NCI-H1417 (cell line): ENCODE measurements at places on chromosomes 1 and 21.

- DNase-seq, result no peak
Measured at GRCh38 chr1:150249936-150250335, 7.6 kb upstream of the CA14 start.

- DNase-seq, result peak; percentile 15
Measured at GRCh38 chr1:244102468-244102867, 51.4 kb downstream of the ZBTB18 start.

- peak; percentile 73 for DNase-seq
Measured at GRCh38 chr1:85463731-85464496, 1.0 kb downstream of the DDAH1 start.

DNA sequence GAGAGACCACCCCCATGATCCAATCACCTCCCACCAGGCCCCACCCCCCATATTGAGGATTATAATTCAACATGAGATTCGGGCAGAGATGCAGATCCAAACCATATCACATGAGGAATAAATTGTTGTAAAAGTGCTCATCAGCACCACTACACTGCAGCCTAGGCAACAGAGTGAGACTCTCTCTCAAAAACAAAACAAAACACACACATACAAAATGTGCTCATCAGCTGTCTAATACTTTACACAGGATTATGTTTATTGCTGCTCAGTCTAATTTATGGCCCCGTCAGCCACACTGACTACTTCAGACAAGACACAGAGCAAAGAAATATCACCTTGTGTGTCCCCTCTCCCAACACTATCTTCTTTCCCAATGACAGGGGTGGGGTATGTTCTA lies 72.9 kb upstream of the PPM1J start:
- DNase-seq, result no peak

GRCh38 chr1:58422436-58422835 lies 124.1 kb downstream of the OMA1 start:
- DNase-seq, result no peak

GRCh38 chr1:189675712-189676244 lies 801.9 kb downstream of the BRINP3 start:
- no peak for DNase-seq
